ENCODE measurements at places on chromosomes 6 and 20. TPM values are rescaled to one million over a fixed set of nuclear protein-coding genes. Genes with fewer than 3 reads are reported as not detected.

Gene PPP1R14C
- 0.26 TPM for total RNA-seq

Gene ZNF311
- 0.64 TPM for total RNA-seq

Gene RBBP8NL
- not detected for total RNA-seq

Gene VSX1
- not detected for total RNA-seq

Gene MUCL3
- not detected for total RNA-seq

Gene SLC35F1
- total RNA-seq = 0.48 TPM

Gene PHACTR2
- 67.4 TPM for total RNA-seq

Gene RCAN2
- 6.7 TPM for total RNA-seq

Gene PRKN
- total RNA-seq = 10.1 TPM

Gene ADGRF4
- total RNA-seq = not detected

Gene MAP7
- 5.2 TPM for total RNA-seq

Gene TNFAIP3
- total RNA-seq = 187 TPM

Gene ZNF318
- total RNA-seq = 16.1 TPM

Gene WFDC12
- not detected for total RNA-seq

Gene NDUFAF5
- total RNA-seq = 34.2 TPM

Gene ID4
- 203 TPM for total RNA-seq

Gene UST
- 5.2 TPM for total RNA-seq

Gene SOX18
- 70.5 TPM for total RNA-seq

Gene C6orf163
- 3.1 TPM for total RNA-seq

Gene FAM162B
- total RNA-seq = 5.1 TPM

Gene EFCAB8
- total RNA-seq = 0.39 TPM

Gene SRXN1
- 41.5 TPM for total RNA-seq
